Bone marrow (tissue), 2 donors: ENCODE measurements at places on chromosomes 6 and 20.
A peak's percentile ranks its signal among the peaks of the same experiment; 100 is the strongest.

DNA sequence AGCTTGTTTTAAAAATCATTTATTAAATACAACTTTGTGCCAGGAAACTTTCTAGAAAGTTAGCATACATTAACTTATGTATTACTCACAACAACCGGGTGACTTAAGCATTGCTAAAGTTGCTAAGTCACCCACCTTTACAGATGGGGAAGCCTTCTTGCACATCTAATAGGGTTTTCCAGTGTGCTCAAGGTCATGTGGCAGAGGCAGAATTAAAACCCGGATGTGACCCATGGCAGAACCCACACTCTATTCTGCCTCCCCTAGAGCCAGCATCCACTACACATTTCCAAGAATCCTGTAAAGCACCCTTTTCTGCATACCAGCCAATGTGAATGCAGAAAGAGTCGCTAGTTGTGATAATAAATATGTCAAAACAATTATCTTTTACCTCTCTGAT, 13.4 kb downstream of the LINC00237 start:
- no peak for DNase-seq

- DNase-seq: no peak
Observed at GRCh38 chr6:139597087-139597763, 222.8 kb upstream of the CITED2 start.

DNA sequence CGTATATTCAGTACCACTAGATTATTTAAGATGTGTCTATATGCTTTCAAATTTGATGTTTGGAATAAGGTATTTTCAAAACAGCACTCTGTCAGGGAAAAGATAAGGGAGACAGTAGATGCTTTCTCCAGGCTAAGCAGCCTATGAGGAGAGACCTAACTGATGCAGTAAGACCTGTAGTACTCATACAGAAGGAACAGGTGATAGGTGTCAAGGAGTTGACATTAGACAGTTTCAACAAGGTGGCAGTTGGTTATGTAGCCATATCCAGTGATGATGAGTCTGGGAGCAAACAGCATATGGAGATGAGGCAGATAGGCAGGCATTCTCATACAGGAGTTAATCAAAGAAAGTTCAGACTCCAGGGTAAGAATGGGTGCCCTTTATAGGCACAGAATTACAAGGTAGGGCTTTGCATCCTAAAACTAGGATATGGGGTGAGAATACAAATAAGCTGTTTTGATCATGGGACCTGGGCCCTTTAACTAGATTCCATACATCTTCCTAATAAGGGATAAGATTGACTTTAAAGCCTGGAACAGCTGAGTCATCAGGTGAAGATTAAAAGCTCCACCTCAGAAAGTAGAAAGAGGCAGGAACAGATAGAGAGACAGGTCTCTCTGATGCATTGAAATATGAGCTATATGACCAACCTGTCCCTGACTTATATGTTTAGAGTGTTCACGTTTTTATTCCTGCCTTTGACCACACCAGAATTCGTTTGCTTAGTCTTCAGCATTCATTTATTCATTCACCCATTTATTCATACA, 7.9 kb downstream of the RSPH4A start:
- no peak for DNase-seq

GRCh38 chr20:63103402-63104311, 96.9 kb upstream of the BHLHE23 start:
- DNase-seq: no peak

GRCh38 chr6:156807028-156807427, 29.9 kb downstream of the ARID1B start:
- no peak for DNase-seq

GRCh38 chr6:6543181-6543879, 45.2 kb upstream of the LY86 start:
- DNase-seq: no peak

- DNase-seq: no peak
Observed at GRCh38 chr20:46897328-46897880, 2.8 kb downstream of the EYA2 start.

- peak; percentile 17 for DNase-seq
Observed at GRCh38 chr6:3259491-3259958, 778 bp downstream of the PSMG4 start.

DNA sequence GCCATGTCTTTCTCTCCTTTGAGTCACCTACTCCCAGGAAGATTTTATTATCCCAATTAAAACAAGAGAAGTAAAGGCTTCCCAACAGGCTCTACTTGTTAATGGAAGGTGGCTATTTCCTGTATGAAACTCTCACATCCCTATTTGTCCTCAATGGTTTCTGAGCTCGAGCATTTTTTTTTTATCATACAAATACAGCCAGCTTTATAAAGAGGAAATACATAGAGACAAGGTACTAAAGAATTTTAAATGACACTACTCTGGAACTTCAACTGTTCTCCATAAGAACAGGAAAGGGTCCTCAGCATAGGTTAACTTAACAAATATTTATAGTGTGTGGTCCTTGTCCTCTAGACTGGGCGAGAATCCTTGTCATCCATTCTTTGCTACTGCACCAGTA, 41.0 kb downstream of the TSHZ2 start:
- no peak for DNase-seq

GRCh38 chr6:70164556-70164955, 138.3 kb downstream of the COL9A1 start:
- no peak for DNase-seq

DNA sequence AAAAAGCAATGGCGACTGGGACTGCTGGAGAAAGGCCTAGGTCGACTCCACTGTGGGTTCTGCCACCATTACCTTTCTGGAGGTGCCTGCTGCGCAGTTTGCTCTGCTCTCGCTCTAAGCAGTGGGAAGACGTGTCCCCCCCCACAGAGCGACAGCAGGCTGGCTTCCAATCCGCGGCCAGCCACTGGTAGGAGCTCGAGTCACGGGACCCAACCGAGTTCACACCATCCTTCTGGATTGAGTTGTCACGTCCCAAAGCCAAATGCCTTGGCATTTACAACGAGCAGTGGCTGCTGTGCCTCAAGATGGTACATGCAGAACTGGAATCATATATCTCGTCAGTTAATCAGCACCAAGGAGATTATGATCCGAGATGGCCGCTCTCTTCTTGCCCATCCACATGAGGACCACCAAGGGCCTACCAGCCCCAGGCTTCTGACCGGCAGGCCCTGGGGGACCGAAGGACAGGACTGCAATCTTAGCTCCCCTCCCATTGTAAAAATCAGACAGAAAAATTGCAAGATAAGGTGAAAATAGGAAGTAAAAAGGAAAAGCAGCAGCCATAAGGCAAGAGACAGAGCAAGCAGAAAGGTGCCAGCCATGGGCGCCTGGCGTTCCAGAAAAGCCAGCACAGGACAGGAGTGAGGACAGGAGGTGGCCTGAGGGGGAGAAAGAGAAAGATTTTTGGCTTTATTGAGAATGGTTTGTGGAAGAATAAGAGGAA, 74.4 kb downstream of the TRAM2 start:
- no peak for DNase-seq

DNA sequence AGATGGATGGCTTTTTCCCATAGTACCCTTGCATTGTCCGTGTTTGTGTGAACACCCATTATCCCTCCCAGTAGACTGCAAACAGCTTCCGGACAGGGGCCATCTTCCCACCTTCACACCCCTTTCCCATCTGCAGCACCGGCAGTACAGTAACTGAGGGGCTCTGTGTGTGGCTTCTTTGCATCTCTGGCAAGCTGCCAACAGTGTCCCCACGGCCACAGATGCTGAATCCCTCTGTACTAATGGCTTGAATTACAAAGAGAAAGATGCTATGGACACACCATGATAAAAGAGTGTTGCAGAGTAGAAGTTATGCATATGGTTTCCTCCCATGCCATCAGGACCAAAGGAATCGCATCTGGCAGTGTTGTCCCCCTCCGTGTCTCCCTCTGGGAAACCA, 101.1 kb upstream of the CDYL start:
- DNase-seq: no peak

- DNase-seq: no peak
Observed at GRCh38 chr6:74000666-74001490, 304.9 kb downstream of the CD109 start.

- DNase-seq: no peak
Observed at GRCh38 chr20:363319-364078, 16.6 kb downstream of the NRSN2 start.

DNA sequence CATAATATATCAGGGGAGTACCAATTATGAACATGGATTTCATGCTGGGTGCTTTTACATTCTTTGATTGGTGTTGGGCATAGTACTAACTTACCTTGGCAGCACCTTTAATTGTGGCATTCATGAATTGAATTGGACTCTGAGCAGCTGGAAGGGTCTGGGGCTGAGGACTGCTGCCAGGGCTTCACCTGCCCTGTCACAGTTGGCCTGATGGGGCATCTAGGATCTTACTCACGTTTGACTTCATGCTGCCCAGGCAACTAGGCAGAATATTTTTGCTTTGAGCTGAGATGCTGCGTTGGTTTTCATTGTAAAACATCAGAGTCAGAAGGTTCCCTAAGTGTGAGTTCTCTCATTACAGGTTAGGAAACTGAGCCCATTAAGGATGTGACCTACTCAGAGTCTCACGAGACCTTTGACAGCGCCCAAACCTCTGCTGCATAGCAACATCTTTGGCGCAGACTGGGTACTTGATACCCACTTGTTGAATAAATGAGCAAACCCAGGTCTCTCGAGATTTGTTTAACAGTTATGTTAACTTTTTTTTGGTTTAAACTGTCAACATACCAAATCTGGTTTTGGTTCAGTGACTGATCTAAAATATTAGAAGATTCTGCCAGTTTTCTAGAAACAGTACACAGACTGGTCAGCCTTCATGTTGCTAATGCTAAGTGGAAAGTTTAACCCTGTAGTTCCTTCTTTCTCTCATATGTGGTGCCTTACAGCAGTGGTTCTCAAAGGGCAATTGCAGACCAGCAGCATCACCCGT, 104.9 kb downstream of the TCP11 start:
- no peak for DNase-seq

DNA sequence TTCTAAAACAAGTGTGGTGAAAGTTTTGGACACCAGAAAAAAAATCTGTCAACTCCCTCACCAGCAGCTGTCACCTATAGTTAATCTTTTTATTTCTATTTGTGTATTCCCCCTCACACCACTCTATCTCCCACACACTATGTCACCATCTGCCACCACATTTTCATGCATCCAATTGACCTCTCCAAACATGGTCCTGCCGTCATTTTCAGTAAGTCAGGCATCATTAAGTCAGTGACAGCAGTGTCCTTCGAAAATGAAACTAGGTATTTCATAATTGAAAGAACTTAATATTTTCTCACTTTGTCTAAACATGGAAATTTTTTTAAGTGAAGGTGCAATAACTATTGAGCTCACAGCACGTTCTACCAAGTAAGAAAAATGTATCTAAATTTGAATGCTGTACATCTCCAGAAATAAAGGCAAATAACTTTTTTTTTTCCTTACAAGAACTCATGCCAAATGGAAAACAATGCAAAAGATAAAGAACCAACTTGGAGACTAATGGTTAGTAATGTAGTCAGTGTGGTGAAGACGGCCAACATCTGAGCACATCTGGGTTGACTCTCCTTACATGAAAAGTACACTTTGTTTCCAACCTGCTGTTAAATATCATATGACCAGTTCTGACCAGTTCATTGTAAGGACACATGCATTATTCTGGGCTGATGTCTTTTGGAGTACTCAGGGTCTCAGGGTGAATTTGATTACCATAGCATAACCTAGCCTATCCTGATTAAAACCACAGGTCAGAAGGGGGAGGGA, 623.3 kb upstream of the MANEA start:
- no peak for DNase-seq

DNA sequence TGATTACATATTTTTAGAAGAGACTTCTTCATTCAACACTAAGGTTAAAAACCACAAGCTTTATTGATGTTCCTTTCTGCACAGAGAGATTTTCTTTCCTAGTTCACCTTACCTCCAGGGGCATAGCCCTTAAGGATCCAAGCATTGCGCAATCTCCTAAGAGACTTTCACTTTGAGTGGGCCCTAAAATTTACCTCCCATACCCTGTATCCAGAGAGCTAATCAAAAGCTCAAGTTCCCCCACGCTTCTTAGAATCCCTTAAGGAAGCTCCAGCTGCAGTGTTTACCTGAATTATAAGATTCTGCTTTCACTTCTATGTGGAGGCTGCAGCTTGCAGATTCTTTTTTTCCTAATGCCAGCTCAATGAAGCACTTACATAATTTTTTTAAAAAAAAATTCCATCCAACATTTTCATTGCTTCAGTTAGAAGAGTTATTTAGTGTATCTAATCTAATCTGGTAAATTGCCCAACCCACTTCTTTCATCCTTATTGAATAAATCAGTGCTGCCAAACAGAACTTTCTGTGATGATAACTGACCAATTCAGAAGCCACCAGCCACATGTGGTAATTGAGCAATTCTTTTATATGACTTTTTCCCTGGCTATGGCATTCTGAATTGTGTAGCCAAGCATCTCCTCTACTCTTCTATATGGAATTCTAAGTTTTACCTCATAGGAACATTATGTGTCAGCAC, 24.6 kb upstream of the SPTLC3 start:
- DNase-seq: no peak

DNA sequence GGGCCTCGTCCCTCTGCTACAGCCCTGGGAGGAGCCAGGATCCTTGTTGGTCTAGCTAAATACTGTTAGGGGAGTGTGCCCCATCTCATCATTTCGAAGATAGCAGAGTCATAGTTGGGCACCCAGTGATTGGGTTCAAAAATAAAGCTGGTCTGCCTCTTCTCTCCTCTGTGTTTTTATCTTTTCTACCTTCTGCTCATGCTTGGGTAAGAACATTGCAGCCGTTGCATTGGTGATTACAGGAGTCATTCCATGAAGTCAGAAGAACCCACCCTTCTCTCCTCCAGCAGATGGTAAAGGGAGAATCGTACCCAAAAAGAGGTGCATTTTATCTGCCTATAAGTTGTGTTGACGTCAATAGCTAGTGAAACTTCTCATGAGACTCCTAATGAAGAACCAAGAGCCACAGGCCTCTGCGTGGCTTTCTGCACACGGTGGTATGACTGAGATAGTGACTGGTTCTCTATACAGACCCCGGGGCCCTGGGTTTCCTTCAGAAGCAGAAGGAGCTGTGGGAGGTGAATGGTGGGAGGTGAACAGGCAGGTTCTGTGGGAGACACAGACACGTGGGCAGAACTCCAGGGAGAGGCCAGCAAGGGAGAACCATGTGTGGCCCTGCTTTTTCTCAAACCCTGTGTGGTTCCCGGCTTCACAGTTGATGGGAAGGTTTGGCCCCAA, 5.7 kb upstream of the FAM209A start:
- no peak for DNase-seq

GRCh38 chr6:143838395-143838794, 4.7 kb upstream of the LTV1 start:
- DNase-seq: no peak

DNA sequence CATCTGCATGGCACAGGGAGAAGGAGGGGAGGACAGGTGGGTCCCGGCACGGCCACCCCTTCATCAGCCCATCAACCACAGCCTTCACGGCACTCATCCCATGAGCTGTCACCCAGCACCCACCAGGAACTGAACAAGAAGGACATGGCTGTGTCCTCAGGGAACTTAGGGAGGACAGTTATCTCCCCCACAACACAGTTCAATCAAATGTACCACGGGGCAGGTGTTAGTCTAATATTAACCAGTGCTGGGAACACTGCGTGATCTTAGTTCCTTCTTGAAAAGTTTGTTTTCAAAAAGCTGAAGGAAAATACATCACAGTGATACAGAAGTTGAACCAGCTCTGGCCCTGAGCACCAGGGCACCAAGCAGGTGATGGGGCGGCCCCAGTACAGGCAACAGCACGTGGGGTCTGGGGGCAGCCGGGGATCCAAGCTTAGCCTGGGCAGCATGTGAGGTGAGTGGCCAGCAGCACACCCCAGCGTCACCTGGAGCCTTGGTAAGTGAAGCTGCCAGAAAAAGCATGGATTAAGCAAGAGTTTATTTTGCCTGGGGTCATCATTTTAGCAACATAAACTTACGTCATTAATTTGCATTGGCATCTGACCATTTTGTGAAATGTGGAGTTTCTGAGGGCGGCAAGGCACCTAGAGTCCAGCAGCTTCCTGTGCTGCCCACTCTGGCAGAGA, 35.5 kb upstream of the AFDN start:
- DNase-seq: no peak
